Activated CD4-positive, alpha-beta memory T cell treated with anti-CD3 and anti-CD28 coated beads for 36 hours (primary cell): ENCODE measurements at places on chromosomes 7 and 10. TPM values are rescaled to one million over a fixed set of nuclear protein-coding genes. Genes with fewer than 3 reads are reported as not detected.

DNA sequence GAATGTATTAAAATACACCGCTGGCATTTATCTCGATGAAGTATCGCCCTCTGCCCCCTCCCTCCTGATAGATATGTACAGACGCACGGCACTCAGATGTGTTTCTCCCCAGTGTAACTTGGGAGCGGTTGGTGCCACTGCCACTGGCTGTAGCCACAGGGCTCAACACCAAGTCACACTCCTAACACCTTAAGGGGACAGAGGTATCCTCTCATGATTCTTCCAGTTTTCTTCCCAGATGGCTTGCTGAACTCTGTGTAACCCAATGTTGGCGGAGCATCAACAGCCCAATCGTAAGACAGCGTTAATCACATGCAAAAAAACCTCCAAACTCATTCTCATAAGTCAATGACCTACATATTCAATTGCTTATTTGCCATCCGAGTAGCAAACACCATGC is 35.5 kb downstream of the CTBP2 start:
- no peak for DNase-seq

DNA sequence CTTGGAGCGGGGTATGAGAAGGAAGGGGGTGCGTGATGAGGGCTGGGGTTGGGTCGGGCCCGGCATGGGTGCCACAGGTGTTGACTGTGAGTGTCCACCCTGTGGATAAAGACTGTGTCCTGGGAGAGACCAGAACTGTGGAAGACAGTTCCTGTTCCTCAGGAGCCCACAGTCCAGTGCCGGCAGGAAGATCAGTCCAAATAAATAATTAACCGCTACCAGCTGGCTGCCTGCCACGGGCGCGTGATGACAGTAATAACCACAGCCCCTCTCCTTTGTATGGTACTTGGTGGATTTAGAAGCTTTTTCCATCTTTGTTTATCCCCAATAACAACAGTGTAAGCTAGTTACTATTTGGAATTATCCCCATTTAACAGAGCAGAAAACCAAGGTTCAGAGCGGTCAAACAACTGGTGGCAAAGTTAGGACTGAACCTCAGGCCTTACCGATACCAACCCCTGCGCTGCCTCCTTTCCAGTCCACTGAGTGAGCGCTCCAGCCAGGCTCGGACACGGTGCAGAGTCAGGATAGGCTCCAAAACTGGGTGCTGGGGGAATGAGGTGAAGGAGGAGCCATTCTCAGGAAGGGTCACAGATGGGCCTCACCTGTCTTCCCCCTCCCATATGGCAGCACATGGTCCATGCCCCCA is 5.1 kb downstream of the ZMIZ1 start:
- no peak for DNase-seq

- no peak for DNase-seq
Measured at GRCh38 chr7:136709876-136710275, 158.6 kb upstream of the CHRM2 start.

GRCh38 chr7:28989211-28989980 is 31.3 kb upstream of the TRIL start:
- no peak for DNase-seq

GRCh38 chr10:70162151-70162891 is 8.0 kb downstream of the SAR1A start:
- no peak for DNase-seq

- DNase-seq: no peak
Measured at GRCh38 chr7:120054376-120055100, 218.4 kb upstream of the KCND2 start.

- no peak for DNase-seq
Measured at GRCh38 chr10:116857156-116857555, 7.9 kb downstream of the ENO4 start.

The GRID2IP gene
- 0.21 TPM for total RNA-seq

The GLUD1 gene
- 180 TPM for total RNA-seq

The FAM13C gene
- not detected for total RNA-seq

The LIPN gene
- not detected for total RNA-seq

The TDRD1 gene
- total RNA-seq: 0.76 TPM
